IMR-90 (cell line): ENCODE measurements at places on chromosomes 5 and 9.
A peak's percentile ranks its signal among the peaks of the same experiment; 100 is the strongest.

GRCh38 chr9:22047596-22047995 is 38.5 kb upstream of the CDKN2B start:
- DNase-seq = no peak

DNA sequence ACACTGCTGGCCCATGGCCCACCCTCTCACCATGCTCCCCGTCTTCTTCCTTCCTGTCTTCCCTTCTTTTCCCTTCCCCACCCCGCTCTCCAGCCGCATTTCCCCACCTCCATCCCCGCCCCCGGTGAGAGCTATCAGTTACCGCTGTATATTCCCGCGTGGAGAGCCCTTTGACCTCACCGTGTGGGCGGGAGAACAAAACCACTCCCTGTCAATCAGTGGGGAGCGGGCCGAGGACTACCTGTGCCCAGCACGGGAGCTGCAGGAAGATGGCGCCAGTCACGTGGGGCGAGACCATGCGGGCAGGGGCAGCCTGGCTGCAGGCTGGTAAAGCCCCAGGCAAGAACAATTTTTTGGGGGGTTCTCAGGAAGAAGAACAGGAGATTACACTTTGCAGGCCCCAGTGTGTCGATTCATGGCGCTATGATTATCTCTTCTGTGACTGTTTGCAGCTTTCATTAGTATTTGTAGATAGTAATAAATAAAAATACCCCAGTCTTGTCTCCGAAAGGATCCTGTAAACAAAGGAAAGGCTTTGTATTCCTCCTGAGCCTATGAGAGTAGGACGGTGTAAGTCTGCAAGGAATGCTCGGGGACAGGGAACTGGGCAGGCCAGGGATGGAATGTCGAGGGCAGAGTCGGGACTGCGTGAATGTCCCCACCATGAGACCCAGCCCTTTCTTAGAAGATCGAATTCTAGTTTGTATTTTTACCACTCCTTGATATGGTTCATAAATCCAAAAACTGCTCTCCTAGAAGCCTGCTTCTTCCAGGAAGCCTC is 14.8 kb upstream of the DMRT1 start:
- no peak for DNase-seq

DNA sequence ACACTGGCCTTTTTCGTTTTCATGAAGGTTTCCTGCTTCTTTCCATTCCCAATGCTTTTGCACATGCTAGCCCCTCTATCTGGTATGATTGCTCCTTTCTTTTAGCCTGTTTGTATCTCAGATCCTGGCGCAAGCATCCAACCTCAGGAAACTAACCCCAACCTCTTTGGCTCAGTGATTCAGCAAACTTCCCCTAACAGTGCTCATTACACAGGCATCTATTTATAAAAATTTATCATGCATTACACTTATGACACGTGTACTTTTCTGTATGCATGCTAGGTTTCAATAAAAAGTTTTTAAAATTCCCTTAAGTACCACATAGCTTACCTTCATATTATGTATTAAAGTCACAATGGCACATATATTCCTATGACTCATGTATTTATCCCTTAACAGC is 218.9 kb downstream of the EPB41L4A start:
- no peak for DNase-seq

- no peak for DNase-seq
These were observed 315.6 kb downstream of the TRIM32 start for GRCh38 chr9:117002686-117003085.

DNA sequence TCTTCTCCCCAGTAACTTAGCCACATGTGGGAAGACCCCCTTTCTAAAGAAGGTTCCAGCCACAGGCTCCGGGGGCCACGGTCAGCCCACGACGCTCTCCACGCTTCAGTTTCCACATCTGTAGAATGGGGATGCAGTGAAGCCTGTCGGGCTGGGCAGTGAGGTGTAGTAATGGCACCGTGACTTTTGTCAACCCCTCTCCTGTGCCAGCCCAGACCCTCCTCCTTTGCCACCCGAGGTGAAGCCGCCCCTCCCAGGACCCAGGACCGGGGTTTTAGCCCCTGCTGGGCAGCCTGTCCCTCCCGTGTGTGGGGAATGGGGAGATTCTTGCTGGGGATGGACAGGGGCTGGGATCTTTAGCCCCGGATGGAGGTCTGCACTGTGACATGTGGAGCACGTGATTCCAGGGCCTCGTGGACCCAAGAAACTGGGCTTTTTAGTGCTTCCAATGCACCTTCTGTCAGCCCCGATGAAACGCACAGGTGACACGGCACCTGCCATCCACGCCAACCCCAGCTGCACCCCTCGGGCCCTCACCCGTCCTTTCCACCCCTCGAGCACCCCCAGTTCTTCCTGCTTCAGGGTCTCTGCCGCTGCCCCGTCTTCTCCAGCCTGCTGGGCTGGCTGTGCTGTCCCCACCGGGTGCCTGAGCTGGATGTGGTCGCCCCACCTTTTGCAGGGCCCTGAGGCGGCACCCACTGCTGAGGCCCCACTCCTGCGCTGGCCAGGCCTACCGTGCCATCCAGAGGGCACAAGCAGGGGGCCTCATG is 13.4 kb upstream of the RNU6ATAC start:
- DNase-seq = no peak

- DNase-seq = no peak
These were observed 23.5 kb upstream of the EIF4EBP3 start for GRCh38 chr5:140524003-140524402.

DNA sequence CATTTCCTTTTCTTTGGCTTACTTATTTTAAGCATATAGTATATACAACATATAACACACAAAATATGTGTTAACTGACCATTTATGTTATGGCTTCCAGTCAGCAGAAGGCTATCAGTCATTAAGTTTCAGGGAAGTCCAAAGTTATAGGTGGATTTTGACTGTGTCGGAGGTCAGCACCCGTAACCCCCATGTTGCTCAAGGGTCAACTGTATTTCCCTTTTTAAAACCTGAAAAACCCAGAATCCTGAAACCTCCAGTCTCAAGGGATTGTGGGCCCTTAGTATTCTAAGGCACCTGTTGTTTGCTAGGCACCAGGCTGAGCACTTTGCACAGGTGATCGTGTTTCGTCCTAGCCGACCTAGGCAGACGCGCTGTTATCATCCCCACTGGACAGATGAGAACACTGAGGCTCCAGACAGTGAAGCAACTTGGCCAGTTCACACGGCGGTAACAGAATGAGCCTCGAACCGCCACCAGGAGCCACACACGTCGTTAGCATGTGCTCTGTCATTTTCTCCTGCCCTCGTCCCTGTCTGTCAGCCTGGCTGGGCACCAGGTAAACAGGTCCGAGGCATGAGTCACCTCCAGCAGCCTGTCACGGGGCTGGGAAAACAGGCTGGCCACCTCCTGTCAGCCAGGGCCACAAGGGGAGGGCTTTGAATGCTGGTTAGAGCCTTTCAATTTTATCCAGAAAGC is 39.9 kb downstream of the DUSP1 start:
- DNase-seq = no peak

GRCh38 chr9:83154087-83154736 is 91.3 kb upstream of the RASEF start:
- DNase-seq = peak; percentile 14

DNA sequence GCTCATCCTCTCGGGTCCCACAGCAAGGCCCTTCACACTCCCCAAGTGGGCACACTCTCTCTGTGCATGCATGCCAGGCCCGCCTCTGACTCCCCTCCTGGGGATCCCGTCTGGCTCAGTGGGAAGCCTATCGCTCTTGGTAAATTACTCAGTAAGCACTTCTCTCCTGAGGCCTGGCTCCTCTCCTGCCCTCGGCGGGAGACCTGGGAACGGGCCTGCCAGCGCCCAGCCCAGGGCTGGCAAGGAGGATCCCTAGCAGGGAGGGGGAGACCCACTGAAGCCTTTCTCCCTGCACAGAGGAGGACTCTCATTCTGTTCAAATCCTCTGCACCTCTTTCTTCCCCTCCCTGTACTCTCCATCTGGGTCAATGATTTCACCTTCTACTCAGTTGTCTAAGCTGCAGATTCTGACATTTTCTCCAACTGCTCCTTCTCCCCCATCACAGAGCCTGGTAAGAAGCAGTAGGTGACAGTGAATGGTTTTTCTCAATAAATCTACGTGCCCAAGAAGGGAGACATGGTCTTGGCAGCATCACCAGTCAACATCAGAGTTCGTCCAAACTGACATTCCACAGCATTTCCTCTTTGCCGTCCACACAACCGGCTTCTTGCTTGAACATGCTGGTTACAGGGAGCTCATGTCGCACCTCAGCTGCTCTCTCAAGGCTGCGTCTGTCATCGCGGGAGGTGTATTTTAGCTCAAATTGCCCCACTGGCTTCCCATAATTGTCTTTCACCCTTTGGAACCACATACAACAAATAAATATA is 81.9 kb downstream of the GPR21 start:
- DNase-seq = no peak

- DNase-seq = no peak
These were observed 17.7 kb downstream of the SLC45A2 start for GRCh38 chr5:33966805-33967204.

DNA sequence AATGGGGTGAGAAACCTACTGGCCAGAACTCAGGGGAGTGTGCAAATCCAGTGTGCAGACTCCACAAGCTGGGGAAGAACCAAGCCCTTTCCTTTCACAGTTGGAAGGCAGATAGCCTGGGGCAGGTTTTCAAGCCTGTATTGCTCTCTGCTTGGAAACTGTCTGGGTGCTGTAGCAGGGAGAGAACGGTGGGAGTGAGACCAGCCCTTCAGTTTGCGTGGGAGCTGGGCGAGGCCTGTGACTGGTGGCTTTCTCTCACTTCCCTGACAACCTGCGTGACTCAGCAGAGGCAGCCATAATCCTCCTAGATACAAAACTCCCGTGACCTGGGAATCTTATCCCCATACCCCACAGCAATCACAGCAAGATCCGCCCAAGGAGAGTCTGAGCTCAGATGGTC is 44.9 kb upstream of the SNCAIP start:
- no peak for DNase-seq

DNA sequence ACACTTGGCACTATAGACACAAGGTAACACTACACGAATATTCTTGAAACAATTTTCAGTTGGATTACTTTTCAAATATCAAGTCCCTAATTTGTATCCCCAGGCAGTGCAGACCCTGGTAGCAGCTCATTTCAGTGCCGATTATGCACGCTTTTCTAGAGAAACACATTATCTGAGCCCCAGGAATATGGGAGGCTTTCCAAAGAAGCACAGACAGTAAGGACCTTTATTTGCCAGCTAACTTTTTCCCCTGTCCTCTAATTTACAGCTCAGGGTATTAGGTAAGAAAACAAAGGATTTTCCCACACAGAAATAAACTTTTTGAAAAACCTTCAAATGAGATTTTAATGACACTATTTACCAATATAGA is 852.3 kb upstream of the DMAC1 start:
- DNase-seq = no peak

DNA sequence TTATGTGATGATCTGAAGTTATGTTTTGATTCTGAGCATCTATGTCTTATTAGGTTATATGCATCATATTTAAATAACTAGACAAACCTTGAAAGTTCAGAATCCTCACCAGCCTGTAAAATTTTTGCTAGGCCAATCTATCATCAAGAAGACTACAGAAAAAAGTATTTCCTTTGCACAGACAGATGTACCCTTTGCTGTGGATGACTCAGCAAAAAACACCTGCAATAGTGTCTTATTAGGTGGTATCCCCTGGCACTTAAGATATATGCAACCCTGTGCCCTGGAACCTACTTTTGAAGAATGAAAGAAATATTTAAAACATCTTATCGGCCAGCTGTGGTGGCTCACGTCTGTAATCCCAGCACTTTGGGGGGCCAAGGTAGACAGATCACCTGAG is 130.6 kb downstream of the SLF1 start:
- no peak for DNase-seq

DNA sequence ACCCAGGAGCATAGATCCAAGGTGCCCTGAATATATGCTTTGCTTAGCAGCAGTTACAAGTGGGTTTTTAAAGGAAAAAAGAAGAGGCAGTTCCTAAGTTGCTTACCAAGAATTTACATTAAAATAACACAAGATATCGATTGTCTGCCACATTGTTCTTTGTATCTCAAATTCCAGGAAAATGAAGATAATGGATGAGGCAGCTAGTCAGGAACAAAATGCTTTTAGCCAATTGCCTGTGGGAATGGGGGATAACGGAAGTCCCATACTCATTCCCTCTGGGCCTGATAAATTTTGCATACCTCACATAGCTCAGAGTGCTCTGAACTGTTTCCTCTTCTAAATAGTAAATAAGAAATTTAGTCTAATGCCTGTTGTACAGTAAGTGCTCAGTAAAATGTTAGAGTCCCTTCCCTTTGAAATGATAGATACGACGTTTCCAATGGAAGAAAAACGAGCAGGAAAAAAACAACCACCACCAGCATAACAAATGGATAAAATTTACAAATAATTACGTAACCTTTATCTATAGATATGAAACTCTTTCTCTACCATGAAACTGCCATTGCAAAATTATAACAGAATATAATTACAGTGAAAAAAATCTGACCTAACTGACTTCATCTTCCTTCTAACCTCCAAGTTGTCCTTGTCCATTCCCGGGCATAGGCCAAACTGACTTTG is 35.5 kb upstream of the TENT2 start:
- no peak for DNase-seq

GRCh38 chr5:178304761-178305645 is 72.4 kb upstream of the PHYKPL start:
- no peak for DNase-seq

- DNase-seq = no peak
These were observed 289.2 kb downstream of the ARHGAP26 start for GRCh38 chr5:143059355-143059754.

DNA sequence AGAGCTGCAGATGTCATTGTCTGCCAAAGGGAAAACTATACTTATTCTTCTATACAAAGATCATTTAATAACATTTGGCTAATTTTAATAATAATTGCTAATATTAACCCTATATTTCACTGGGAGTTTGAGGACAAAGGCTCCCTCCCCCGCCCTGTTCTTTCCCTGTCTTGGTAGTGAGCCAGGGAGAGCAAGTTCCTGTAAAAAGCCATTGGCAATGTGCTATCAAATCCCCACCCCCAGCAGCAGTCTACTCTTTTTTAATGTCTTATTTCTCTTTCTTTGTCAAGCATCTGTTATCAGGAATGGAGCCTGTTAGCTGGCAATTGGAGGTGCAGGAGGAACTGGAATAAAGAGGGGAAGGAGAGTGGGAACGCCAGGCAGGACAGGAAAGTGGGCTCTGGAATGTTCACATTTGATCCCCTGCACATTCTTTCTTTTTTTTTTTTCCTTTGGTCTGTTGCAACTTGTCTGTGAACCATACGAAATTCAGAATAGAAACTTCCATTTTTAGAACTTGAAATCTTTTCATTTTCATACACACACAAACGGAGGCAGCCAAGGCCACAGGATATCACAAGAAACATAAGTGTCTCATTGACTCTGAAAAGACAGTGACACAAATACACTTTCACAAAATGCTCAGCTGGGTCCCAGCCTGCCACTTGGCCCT is 664.8 kb upstream of the ZNF608 start:
- DNase-seq = peak; percentile 39

DNA sequence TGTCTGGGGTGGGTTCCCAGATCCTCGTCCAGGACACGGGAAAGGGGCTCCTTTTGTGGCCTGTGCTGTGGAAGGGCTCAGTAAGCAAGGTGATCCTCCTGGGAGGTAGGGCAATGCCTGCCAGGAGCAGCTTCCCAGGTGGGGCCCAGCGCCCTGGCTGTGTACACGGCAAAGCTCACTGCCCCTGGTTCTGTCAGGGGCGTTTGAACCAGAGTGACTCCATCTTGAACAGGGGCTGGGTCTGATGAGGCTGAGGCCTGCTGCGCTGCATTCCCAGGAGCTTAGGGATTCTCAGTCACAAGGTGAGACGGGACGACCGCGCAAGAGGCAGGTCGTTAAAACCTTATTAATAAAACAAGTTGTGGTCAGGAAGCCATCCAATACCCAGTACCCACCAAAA is 19.9 kb upstream of the SLC12A7 start:
- no peak for DNase-seq
